ENCODE measurements at places on chromosomes 7 and 10.

DNA sequence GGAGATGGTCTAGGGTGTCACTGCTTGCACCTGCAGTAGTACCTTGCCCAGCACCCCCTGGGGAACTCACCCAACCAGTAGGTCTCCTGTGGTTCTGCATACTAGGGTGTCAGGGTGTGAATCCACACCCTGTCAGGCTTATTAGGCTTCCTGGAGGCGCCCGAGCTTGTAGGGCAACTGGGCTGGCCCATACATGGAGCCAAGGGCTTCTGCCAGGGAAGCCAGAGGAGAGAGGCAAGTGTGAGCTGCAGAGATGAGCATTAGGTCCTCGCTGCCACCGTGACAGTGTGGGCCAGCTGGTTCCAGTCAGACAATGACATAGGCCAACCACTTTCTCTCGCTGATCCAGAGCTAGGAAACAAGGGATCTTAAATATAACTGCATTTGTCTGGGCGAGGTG, 11.2 kb downstream of the MXI1 start:
- no peak for DNase-seq

- DNase-seq, result no peak
Measured at GRCh38 chr7:126529833-126530232, 722.9 kb downstream of the GRM8 start.

GRCh38 chr7:66189695-66190503, 15.2 kb upstream of the TPST1 start:
- no peak for DNase-seq

- no peak for DNase-seq
Measured at GRCh38 chr7:105926131-105926530, 36.9 kb upstream of the CDHR3 start.

- DNase-seq, result no peak
Measured at GRCh38 chr10:47009215-47009838, 98.1 kb downstream of the PTPN20 start.

- DNase-seq, result no peak
Measured at GRCh38 chr10:61406242-61406641, 46.9 kb downstream of the TMEM26 start.

DNA sequence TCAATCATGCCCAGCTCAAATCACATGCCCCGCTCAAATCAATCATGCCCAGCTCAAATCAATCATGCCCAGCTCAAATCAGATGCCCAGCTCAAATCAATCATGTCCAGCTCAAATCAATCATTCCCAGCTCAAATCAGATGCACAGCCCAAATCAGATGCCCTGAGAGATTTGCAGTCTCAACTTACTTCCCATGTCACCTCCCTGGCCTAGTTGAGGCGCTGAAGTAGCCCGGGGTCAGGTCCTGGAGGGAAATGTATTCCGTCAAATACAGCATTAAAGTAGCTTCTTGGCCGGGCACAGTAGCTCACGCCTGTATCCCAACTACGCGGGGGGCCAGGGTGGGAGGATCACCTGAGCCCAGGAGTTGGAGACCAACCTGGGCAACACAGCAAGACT, 15.7 kb upstream of the PRKAR1B start:
- no peak for DNase-seq

GRCh38 chr7:94375691-94376090, 19.0 kb upstream of the COL1A2 start:
- no peak for DNase-seq
